Psoas muscle (tissue), 8 donors: ENCODE measurements at places on chromosomes 12 and 14.

- no peak for DNase-seq
These were observed 821.7 kb downstream of the TMEM121 start for GRCh38 chr14:106347890-106348755.

DNA sequence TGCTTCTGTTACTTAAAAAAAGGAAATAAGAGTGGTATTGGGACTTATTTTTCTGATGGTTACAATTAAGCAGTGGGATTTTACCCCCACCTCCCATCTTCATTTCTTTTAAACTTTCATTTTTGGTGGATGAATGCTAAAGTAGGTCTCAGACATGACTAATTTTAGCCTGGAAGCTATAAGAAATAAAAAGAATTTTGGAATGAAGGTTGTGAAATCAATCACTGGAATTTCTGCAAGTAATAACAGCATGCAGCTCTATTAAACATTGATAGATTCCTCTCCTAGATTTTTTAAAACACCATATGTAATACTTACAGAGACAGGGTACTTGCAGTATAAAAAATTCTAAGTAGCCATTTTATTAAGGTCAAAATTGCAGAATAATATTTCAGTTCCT is 164.2 kb upstream of the CLEC14A start:
- DNase-seq = no peak

DNA sequence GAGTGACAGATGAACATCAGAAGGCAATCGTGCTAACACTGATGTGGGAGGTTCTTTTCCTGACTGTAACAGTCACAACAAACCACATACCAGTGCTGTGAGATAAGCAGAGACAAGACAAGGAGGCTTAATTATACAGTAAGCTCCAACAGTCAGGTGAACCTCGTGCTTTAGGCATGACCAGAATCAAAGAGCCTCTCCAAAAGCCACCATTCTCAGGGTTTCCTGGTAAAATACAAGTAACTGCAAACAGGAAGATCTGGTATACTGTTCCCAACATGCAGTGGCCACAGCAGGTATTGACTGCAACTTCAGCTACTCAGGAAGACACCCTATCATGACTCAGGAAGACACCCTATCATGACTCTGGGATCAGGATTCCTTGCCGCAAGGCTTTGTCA is 47.3 kb upstream of the GTF2A1 start:
- DNase-seq = no peak

- no peak for DNase-seq
These were observed 37.3 kb upstream of the PLEKHG6 start for GRCh38 chr12:6273205-6273540.

DNA sequence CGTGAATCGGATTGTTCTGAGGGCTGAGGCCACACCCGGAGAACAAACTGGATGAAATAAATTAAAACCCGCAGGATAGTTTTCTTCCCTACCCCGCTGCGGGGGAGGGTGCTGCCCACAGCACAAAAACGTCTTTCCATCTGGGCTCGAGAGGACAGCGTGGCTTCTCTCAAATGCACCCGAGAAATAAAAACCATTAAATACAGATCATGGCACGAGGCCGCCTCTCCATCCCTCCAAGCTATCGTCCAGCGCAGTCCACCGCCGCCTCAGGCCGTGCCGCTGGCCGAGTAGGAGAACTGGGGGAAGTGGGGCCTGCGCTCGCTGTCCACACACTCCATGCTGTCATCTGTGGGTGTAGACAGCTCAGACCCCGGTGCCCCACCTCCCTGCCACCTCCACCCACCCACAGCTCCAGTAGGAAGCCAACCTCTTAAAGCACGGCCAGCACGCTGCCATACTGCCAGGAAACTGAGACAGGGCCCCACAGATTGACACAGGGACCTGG is 17.2 kb downstream of the SIVA1 start:
- no peak for DNase-seq

GRCh38 chr14:72443991-72444441 is 449.9 kb downstream of the DPF3 start:
- DNase-seq = no peak

- DNase-seq = no peak
These were observed 41.4 kb downstream of the PTGER2 start for GRCh38 chr14:52355526-52355925.

- no peak for DNase-seq
These were observed 398.2 kb downstream of the PRKD1 start for GRCh38 chr14:29529418-29529817.

- DNase-seq = no peak
These were observed 135.7 kb upstream of the SEL1L start for GRCh38 chr14:81669308-81669707.

- DNase-seq = no peak
These were observed 8.9 kb downstream of the DPPA3 start for GRCh38 chr12:7719946-7720730.
